ENCODE measurements at places on chromosomes 3 and 15.

DNA sequence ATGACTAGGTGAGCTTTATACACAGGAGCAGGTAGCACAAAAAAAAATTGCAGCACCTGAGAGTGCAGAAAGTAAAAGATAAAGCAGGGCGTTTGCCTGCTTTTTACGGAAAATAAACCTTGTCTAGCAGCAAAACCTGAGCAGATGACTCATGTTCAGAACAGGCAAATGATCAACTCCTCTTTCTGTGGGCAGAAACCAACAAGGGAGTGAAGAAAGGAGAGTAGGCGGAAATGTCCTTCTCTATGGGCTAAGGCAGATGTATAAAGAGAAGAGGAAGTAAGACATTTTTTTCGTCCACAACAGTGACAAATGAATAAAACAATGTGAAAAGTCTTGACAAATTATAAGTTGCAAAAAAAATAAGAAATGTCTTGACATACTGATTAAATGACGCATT lies 24.5 kb upstream of the GMNC start:
- no peak for DNase-seq

- no peak for DNase-seq
These were observed 195.8 kb downstream of the CD47 start for GRCh38 chr3:107894998-107895397.

DNA sequence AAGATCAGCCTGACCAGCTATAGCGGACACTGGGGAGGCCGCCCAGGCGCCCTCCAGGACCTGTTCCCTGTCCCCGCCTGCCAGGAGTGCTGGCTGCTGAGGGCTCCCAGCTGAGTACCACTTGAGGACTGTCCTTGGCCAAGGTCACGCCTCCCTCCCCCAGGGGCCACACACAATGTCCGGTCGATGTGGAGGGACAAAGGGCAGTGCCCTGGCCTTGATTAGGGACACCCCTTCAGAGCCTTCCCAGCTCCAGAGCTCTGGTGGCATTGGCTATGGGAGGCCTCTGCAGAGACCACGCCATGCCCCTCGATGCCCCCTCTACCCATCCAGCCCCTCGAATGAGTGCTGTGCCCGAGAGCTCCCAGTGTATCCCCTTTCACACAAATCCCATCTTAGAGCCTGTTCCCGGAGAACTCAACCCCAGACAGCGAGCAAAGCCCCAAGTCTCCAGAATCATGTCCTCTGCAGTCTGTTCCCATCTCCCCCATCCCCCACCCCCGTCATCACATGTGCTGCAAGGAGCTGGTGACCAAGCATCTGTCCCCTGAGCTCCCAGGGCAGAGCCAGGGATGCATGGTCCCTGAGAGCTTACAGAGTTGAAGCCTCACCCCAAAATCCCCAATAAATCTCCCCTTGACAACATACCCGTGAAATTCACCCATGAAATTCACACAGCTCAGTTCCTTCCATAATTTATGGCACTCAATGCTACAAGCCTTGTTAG lies 158.9 kb downstream of the NUP210 start:
- no peak for DNase-seq

GRCh38 chr3:5349343-5349742 lies 161.8 kb downstream of the EDEM1 start:
- no peak for DNase-seq

- DNase-seq, result no peak
These were observed 499.6 kb upstream of the KCNMB2 start for GRCh38 chr3:178036451-178037144.

DNA sequence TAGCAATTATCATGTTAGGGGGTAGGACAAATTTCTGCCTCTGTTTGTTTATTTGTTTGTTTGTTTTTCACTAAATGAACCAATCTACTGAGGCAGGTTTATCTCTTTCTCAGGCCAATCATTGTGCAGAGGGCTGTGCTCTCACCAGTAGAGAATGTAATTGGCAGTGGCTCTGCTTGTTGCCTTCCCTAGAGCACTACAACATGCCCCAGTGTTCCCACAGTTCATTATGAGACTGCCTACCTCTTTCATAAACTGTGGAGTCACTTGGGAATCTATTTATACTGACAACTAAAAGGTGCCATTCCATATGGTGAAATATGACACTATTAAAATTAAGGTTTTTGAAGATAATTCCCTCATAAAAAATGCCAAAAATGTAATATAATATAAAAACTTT lies 196.3 kb upstream of the ALCAM start:
- no peak for DNase-seq

- DNase-seq, result no peak
These were observed 594.4 kb downstream of the FOXP1 start for GRCh38 chr3:70989174-70989573.

GRCh38 chr3:99330924-99331532 lies 307.4 kb upstream of the COL8A1 start:
- DNase-seq, result no peak

GRCh38 chr3:183540501-183541234 lies 14.8 kb downstream of the KLHL6 start:
- no peak for DNase-seq

DNA sequence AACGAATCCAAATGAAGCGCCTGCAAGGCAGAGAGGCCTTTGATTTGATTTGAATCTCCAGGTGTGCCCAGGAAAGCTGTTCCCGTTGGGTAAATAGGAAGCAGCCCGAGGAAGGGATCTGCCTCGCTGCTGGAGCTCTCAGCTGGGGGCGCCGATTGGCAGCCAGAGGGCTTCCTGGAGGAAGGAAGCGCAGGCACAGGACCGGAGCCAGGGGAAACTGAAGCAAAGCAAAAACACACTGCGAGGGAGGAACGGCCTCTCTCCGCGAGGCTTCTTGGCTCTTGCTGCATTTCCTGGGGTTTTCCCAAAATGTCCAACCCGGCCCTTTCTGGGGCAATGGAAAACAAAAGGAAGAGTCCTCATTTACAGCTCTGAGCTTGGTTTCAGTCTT lies 80.3 kb downstream of the TMEM266 start:
- no peak for DNase-seq

- no peak for DNase-seq
These were observed 53.7 kb downstream of the DNAJB8 start for GRCh38 chr3:128413003-128413370.

Measured in globus pallidus (tissue), 1 donor.